RPMI8226 (cell line): ENCODE measurements at places on chromosomes 13 and 19.

GRCh38 chr13:52921194-52921593 lies 72.8 kb upstream of the PCDH8 start:
- DNase-seq: peak; percentile 55

- peak; percentile 15 for DNase-seq
These were observed 15.5 kb upstream of the UGGT2 start for GRCh38 chr13:96068729-96069128.

GRCh38 chr13:46321494-46322225 lies 65.4 kb downstream of the RUBCNL start:
- DNase-seq: peak; percentile 60

DNA sequence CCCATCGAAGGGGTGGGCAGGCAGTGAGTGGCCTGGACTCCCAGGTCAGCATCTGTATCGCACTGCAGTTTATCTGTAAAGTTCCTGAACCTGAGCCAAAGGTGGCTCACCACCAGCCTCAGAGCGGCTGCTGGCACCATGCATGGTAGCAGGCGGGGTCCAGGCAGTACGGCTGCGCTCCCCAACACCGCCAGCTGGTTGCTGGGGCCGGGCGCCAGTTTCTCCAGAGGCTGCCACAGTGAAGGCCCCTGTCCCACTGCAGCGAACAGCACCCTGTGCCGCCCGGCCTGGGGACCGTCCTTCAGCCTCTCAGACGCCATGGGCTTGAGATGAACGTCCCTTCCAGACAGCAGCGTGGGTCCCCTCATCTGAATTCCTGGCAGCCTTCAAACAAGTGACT lies 109.8 kb downstream of the KDM4B start:
- no peak for DNase-seq

DNA sequence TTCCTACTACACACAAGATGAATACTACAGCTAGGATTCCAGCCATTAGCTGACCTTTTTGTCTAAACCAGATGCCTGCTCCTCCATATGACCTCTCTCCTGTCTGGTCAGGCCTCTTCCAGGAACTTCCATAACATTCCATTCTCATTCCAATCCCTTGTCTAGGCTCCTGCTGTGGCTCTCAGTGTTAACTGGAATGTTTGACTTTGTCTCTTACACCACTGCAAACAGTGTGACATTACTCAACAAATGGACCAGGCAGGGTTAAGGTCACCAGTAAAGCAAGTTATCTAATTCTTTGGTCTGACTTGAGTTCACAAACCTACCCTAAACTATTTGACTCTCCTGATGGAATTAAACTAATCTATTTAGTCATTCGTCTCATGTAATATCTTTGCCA lies 2.1 kb upstream of the GPC6 start:
- DNase-seq: no peak

DNA sequence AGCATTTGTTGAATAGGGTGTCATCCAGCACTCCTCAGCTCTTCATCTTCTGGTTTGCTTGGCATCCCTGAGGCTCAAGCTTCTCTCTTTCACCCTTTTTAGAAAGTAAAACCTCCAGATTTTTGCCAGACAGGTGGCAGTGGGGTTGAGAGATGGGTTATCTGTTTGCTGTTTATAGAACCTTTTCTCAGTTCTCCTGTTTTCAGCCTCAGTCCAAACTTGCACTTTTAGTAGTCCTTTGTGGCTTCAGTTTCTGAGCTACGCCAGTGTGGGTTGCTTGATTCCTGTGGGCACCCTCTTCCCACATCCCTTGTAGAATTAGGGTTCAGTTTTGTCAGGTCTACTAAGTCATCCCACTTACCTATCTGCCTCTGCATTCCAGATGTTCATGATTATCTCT lies 147.9 kb downstream of the PAN3 start:
- DNase-seq: no peak

DNA sequence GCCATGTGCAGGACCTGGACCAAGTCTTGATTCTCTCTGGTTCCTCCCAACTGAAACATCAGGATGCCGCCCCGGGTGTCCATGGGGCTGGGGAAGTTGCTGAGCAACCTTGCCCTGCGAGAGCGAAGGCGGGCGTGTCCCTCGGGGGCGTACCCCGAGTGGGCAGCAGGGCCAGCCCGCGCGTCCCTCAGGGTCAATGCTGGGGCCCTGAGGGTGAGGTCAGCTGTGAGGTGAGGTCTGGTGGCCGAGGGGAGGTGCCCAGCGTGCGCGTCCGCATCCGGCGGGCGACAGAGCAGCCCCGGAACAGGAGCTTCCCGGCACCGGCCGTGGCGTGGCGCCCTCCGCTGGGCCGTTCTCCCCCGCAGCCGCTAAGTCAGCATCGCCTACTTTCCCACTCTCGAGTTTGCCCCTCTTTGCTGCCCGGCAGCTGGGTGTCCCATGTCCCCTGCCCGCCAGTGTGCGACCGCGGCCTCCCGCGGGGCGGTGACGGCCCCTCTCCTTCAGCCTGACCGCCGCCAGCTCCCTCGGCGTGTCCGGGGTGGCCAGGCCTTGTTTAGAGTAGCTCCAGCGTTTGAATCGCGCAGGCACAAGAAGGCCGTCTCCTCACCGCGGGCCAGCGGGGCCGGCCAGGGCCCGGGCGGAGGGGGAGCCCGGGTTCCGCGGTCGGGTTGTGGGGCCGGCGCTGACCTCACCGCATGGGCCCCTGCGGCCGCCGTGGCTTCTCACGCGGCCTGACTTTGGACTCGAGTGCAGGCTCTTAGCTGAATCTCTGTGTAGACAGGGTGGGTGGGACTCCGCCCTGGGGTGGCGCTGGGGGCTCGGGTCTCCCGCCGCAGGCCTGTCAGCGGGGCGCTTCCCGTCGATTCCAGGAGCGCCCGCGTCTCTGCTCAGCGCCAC lies 33.0 kb downstream of the GJA3 start:
- peak; percentile 32 for DNase-seq

DNA sequence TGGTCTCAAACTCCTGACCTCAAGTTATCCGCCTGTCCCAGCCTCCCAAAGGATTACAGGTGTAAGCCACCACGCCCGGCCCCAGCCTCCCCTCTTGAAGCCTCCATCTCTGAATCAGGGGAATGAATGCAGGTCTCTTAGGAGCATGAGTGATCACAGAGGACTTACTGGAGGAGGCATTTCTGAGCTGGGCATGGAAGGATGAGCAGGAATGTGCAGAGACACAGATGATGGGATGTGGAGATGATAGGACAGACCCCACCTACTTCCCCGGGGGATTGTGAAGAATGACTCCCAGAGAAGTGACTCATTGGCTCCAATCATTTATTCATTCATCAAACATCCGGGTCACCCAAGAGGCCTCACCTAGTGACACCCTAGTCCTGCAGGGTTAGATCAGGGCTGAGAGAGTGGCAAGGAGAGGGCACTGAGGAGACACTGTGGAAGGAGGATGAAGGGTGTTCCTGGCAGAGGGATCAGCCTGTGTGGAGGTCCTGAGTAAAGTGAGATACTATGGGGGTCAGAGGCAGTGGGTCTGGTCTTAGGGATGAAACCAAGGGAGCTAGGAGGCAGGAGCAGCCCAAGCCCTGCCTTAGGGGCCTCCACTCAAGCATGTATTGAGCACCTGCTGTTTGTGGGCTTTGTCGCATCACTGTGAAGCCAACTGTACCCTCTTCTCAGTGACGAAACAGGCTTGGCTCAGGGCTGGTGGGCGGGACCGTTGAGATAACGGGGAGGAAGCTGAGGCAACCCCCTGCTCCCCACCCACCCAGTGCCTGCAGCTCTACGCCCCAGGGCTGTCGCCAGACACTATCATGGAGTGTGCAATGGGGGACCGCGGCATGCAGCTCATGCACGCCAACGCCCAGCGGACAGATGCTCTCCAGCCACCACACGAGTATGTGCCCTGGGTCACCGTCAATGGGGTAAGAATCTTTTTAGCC lies 3.0 kb downstream of the IFI30 start:
- no peak for DNase-seq

DNA sequence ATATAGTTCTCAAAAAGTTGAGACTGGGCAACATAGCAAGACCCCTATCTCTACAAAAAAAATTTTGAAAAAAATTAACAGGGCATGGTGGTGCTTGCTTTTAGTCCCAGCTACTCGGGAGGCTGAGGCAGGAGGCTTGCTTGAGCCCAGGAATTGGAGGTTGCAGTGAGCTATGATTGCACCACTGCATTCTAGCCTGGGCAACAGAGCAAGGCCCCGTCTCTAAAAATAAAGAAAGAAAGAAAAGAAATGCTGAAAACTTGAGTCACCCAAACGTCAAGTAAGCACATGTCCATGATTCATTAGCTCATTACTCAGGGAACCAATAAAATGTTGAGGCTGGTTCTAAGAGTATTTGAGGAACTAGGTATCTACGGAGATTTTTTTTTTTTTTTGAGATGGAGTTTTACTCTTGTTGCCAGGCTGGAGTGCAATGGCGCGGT lies 33.9 kb upstream of the SEMA6B start:
- no peak for DNase-seq

GRCh38 chr19:15154002-15154612 lies 46.7 kb downstream of the NOTCH3 start:
- peak; percentile 65 for DNase-seq

DNA sequence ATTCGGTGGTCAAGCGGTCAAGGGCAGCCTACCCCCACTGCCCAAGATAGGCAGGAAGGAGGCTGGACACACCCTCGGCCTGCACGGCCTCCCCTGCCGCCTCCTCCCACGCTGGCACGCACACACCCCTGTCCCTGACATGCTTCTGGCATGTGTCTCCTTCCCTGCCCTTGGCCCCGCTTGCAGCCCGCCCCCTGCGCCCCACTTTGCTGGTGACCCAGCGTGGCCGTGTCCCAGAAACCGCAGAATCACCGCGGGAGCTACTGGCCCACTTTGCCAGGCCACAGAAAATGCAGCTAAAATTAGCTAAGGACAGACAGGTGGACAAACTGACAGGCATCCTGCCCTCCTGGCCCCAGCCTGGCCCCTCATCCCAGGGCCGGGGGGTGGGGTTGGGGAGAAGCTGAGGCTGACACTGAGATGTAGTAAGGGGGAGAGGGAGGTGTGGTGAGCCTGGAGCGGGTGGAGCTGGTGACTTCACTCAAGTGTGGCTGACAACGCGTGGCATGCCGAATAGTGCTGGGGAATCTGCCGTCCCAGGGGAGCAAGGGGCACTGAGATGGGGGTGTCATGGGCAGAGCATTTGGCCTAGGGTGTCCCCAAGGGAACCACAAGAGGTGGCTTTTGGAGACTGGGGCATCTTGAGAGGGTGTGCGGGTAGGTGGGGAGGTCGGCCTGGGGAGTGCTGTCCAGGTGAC lies 2.4 kb downstream of the SHANK1 start:
- no peak for DNase-seq

DNA sequence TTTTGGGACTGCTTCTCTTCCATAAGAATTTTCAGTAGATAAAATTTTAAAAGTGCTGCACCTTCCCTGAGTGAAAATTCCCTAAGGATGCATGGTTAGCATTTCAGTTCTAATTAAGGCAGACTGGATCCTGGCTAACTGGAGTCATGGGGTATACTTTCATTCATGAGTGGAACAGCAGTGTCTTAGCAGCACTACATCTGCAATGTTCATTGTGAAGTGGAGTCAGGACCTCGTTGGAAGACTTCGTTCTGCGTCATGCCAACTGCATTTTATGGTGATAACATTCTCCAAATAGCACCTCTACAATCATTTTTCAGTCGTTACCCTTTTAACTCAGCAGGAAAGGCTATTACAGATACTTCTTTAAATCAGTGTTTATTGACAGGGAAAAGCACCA lies 25.5 kb downstream of the PHF11 start:
- DNase-seq: no peak

DNA sequence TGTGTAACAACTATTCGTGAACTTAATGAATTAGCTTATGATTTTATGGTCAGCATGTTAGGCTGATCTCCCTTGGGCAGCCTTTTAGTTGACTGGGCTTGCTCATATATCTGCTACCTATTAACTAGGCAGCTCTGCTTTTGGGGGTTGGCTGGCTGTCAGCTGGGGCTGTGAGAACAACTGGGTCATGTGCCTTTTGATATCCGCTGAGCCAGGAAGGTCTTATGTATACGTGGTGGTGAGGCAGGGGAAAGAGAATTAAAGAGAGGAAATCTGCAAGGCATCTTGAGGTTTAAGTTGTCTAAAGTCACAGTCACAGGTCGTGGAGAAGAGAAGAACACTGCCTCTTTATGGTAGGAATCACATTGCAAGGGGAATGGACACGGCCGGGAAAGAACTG lies 206.9 kb downstream of the LMO7 start:
- DNase-seq: no peak
